Left lung (tissue), 14 donors: ENCODE measurements at places on chromosomes 12 and 14. TPM values are rescaled to one million over a fixed set of nuclear protein-coding genes. Genes with fewer than 3 reads are reported as not detected.

DNA sequence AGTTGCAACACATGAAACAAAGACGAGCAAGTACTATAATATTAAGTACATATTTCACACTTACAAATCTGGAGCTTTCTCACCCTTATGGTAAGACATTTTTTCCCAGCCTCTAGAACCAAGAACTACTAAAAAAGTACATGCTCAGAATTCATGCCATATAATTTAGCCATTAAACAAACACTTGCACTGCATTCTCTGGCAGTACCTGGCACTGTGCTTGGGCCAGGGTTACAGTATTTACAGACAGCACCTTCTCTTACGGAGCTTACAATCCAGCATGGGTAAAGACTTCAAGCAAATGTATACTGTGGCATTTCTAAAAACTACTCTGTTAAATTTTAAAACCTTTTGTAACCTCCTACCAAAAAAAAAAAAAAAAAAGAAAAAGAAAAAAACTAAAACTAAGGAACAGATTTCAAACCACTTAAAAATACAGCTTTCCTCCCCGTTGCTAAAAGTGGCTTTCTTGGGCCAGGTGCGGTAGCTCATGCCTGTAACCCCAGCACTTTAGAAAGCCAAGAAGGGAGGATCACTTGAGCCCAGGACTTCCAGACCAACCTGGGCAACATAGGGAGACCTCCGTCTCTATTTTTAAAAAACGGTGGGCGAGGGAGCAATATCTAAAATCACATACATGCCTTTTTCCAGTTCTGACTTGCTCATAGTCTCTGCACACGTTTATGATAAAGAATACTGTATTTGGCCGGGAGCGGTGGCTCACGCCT is 956 bp downstream of the GNPTAB start:
- DNase-seq: no peak

- DNase-seq: no peak
Observed at GRCh38 chr12:116361414-116362223, 84.1 kb upstream of the MED13L start.

DNA sequence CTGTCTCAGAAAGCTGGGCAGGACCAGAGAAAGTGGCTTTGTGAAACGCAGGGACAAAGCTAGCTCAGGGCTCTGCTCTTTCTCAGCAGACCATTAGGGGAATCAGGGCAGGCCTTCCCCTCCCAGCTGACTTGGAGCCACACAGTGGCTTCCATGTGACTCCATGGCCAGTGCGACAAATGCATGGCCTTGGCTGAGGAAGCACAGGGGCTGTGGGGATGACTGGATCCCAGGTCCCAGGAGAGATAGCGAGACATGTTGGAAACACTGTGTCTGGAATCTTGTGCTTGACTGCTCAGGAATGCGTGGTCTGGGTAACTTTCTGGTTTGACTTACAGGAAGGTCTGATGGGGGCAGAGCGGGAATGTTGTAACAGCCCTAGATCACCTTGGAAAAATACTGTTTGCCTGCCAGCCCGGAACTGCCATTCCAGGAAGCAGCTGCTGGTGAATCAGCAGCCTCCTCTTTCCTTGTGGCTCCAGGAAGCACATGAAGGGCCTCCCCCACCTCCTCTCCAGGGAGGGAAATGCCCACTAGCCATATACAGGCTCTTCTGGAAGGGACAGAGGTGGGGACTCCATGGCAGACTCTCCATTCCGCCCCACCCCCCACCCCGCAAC is 133.5 kb upstream of the HIF1A start:
- DNase-seq: no peak

DNA sequence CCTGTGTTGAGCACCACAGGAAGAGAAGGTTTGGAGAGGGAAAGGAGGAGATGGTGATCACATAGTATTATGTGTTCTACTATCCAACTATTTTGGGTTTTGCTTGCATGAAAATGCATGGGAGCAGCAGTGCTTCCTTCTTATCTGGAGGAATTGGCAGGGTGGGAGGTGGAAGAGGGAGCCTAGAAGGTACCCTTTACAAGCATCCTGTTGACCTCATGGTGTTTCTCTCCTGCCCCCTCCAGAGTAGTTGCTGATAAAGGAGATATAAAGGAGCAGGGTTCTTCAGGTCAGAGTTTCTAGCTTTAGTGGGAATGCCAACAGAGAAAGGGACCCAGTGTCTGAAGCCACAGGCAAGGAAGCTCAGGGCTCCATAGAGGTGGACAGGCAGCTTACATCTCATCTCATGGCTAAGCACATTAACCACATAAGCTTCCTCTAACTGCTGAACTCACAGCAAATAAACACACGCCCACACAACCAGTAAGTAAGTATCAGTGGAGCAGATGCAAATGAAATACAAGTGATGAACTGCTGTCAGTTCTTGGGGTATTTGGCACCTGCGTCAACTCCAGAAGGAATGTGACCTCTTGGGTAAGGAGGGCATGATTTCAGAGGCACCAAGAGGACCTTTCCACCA is 174.2 kb upstream of the SLC38A2 start:
- no peak for DNase-seq

DNA sequence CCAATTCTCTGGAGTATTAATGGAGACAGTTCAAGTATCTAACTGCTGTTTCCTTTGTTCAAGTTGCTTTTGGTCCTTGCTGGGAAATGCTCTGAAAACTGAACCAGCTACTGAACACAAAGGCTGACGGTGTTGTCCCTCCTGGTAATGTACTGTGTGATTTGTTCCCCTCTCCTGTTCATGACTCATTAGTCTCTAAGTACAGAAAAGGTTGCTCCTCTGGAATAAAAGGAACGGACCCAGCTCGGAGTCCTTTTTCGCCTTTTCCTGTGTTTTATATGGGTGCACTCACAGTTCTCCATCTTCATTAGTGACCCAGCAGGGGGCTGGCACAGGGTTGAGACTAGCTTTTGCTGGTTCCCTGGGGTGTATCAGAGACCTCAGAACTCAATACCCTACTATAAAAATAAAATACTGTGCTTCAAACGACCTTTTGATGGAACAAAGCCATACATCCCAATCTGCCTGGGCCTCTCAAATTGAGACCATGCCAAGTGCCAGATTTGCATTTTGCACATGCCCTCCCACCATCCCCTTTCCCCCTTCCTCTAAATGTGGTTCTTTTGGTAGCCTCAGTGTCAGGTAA is 269.7 kb downstream of the RAD51B start:
- no peak for DNase-seq

GRCh38 chr12:124390442-124391097 is 95.7 kb downstream of the RFLNA start:
- DNase-seq: no peak

- DNase-seq: no peak
Observed at GRCh38 chr12:65540140-65540539, 261.7 kb downstream of the MSRB3 start.

GRCh38 chr12:68352067-68352466 is 19.9 kb upstream of the MDM1 start:
- no peak for DNase-seq

DNA sequence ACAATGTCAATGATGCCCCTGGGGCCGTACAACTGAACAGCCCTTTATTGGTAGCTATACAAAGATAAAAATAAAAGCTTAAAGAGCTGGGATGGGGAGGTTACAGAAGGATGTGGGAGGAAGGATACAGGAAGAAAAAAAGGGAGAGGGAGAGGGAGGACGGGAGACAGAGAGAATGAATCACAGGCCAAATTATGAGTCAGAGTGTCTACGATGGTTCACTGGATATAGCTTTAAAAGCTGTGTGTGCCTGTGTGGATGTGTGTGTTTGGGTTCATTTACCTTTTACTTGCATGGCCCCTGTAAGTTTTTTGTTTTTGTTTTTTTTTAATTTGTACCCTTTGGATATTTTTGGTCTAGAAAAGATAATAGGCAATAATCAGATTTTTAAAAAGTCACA is 111.9 kb downstream of the CCDC60 start:
- DNase-seq: no peak

DNA sequence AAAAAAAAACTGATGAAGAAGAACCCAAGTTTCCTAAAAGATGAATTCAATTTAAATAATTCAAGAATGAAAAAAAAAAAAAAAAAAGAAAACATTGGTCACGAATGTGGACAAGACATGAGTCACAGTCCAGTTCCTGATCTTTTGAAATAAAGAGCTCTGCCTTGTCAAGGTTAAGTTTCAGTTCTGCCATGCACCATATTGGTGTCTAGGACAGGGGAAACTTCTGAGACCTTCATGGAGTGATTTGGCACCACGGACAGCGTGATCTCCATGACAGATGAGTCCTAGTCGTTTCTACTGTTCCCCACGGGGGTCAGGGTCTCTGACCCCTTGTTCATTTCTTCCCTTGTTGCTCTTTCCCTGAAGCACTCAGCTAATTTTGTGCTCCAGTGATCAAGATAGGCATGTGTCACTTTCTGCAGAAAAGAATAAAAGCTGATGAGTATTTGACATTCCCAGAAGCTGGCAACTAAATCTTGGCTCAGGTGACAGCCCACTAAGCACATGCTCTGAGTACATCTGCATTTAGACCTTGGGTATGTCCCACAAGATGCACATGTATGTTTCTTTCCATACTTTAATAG is 1159.7 kb downstream of the BCL11B start:
- DNase-seq: no peak

DNA sequence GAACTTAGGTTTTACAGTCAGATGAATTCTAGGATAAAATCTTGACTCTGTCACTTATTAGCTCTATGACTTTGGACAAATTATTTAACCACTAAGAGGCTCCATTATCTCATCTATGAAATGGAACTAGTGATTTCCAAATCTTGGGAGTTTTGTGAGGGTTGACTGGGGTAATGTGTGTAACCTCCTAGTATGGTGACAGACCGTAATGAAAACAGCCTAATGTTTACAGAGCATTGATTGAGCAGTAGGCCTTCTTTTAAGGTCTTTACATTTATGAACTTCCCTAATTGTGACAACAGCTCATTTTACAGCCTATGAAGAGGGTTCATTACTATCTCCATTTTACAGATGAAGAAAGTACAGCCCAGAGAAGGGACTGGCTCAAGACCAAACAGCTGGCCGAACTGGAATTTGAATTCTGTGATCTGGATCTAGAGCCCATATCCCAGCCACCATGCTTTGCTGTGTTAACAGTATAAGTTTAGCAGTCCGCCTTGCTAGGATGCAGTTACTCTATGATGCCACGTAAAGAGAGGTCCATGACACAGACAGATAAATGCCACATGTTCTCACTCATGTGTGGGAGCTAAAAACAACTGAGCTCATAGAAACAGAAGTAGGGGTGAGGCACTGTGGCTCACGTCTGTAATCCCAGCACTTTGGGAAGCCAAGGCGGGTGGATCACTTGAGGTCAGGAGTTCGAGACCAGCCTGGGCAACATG is 9.1 kb upstream of the FBXL14 start:
- DNase-seq: no peak

DNA sequence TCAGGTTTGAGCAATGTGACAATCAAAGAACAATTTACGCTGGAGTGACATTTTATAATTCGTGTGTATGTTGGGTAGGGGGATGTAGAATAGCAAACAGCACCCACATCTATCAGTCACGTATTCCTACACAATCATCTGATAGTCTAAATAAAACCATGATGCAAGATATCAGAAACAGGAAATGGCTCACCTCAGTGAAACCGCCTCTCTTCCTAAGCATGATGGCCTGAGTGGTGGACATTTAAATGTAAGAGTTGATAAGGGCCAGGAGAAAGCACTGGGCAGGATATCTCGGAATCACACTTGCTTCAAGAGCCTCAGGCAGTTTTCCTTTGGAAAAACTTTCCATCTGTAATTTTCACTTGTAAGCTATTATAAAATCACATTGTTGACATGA is 128.2 kb downstream of the GRIP1 start:
- no peak for DNase-seq

Gene TSPAN31
- 33.5 TPM for total RNA-seq

Gene C12orf54
- total RNA-seq: not detected

Gene ASB2
- total RNA-seq: 3.2 TPM

Gene CELA1
- total RNA-seq: not detected
